Bronchial epithelial cell (primary cell): ENCODE measurements at places on chromosomes 12 and 14. TPM values are rescaled to one million over a fixed set of nuclear protein-coding genes. Genes with fewer than 3 reads are reported as not detected.
A peak's percentile ranks its signal among the peaks of the same experiment; 100 is the strongest.

- no peak for DNase-seq
Observed at GRCh38 chr12:132494294-132495164, 4.6 kb downstream of the FBRSL1 start.

GRCh38 chr14:33631021-33631420, 319.9 kb downstream of the EGLN3 start:
- DNase-seq: no peak

RAB2B gene
- 17.4 and 17.8 TPM in 2 replicates for total RNA-seq

- peak; percentile 39 for DNase-seq
Observed at GRCh38 chr12:49279706-49280159, 14.9 kb downstream of the TUBA1C start.

- DNase-seq: peak; percentile 42
Observed at GRCh38 chr12:94458877-94459727, 565 bp downstream of the CEP83 start.

HOXC4 gene
- not detected in 2 replicates for total RNA-seq

GRCh38 chr12:53063708-53064612, 14.1 kb downstream of the TNS2 start:
- DNase-seq: no peak

- DNase-seq: no peak
Observed at GRCh38 chr12:89153341-89153740, 199.0 kb downstream of the DUSP6 start.

DNA sequence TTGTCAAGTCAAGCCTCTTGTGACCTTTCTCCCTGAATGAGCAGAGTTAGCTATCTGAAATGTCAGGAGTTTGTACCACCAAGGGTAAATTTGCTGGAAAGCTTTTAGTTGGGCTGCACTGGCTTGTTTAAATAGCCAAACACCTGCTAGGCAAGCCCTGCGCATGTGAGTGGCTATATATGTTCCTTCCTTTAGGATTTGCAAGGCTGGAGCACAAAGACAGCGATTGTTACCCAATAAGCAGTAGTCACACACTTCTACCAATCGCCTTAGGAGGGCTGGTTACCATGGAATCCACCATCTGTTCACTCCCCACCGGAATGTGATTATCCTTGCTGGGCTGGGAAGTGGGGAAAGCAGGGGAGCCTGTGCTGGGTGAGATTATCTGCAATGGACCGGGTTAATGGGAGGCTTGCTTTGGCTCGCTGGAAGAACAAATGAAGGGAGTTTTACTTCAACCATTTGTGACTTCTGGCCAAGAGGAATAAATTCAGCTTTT, 102.5 kb downstream of the FGD4 start:
- peak; percentile 65 for DNase-seq

DNA sequence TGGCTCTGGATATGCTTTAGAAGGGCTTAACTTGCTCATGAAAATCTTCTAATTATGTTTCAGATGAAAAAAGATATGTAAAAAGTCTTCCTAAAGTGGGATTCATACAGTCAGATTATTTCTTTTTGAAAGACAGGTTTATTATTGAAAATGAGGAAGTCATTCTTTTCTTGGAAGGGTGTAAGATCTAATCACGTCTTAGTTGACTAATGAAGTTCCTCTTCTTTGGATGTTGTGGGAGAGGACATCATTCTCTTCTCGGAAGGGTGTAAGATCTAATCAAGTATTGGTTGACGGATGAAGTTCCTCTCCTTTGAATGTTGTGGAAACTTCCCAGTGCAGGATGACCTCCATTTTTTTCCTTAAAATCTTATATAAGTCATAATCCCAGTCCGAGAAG, 74.9 kb downstream of the ALG10 start:
- no peak for DNase-seq

DNA sequence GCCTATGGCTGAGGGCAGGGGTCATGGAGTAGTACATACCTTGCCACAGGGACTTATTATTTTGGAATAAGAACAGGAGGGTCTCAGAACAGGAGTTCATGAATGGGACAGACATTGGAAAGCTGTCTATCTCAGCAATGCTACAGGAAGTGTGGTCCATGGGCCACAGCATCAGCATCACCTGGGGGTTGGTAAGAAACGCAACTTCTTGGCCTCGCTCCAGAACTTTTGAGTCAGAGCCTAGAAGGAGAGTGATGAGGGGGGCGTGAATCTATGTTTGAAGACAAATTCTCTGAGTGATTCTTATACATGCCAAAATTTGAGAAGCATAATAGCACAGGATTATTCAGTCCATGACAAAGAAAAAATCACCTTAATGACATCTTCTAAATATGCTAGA, 156.6 kb downstream of the RPAP3 start:
- DNase-seq: peak; percentile 55

GRCh38 chr12:75822416-75822815, 209.2 kb downstream of the PHLDA1 start:
- DNase-seq: peak; percentile 16

CAPZA3 gene
- 0.13 TPM in 1 of 2 replicates, not detected in the other for total RNA-seq

ZNF384 gene
- 5.3 and 7.0 TPM in 2 replicates for total RNA-seq

SIX4 gene
- 4.7 and 5.8 TPM in 2 replicates for total RNA-seq

RDH12 gene
- total RNA-seq: 1.3 and 49.8 TPM in 2 replicates

ACOT6 gene
- total RNA-seq: not detected in 2 replicates
